HS-5 (cell line): ENCODE measurements at places on chromosomes 1 and 21.

- DNase-seq = no peak
Measured at GRCh38 chr1:198902655-198903054, 263.8 kb downstream of the PTPRC start.

- DNase-seq = no peak
Measured at GRCh38 chr1:15167386-15167785, 13.8 kb downstream of the TMEM51 start.

DNA sequence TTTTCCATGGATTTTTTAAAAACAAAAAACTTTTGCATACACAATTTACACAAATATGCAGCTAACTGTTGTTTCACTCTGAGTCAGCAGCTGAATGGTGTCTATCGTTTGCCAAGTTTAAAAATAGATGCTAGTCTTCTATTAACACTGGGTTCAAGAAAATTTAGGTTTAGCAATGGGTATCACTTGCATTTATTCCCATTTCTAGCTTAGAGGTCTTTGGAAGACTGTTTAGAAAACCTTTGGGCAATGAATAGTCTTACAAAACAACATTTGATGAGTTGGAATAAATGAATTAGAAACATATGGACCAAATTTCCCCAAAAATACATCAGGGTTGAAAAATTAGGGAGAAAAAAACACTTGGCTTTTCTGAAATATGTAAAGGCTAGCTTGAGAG lies 165.8 kb downstream of the LYPLAL1 start:
- DNase-seq = no peak

DNA sequence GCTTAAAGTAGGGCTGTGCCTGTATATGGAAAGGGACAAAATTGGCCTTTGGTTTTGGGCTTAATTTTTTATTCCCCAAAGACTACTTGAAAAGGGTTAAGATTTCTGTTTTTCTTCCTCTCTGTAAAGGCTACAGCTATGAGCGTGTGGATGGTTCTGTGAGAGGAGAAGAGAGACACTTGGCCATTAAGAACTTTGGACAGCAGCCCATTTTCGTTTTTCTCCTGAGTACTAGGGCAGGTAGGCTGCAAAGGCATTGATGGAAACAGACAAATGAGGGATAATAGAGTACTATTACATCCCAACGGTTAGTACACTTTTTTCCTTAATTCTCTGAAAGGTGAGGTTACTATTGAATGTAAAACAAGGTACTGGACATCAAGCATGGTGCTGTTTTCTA lies 29.6 kb downstream of the CHD1L start:
- DNase-seq = no peak

DNA sequence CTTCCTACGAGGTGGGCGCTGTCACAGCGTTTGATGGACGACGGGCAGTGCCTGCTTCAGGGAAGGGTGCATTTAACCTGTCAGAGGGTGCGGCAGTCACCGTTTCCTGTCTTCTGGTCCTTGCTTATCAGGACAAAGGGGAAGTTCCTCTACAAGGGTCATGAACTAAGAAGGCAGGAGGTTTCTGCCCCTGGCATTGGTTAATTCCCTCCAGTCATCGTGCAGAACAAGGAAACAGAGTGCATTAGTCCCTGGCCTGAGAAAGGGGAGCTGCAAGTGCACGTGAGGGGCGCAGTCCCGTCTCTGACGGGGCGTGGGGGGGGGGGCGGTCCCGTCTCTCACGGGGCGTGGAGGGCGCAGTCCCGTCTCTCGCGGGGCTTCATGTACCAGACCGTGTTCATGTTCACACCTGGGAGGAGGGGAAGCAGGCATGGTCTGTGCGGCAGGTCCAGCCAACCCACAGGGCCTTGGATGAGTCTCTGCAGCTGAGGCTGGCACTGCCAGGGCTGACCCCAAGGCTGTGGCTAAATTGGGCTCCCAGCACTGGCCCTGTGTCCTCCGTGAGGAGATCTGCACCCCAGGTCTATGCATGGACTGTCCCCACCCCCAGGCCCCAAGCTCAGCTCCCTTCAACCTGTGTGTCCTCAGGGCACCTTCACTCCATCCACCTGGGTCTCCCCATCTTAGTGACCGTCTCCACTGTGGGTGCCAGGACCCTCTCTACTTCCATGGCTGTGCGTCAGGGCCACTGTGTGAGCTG lies 89.2 kb upstream of the COL6A1 start:
- no peak for DNase-seq

DNA sequence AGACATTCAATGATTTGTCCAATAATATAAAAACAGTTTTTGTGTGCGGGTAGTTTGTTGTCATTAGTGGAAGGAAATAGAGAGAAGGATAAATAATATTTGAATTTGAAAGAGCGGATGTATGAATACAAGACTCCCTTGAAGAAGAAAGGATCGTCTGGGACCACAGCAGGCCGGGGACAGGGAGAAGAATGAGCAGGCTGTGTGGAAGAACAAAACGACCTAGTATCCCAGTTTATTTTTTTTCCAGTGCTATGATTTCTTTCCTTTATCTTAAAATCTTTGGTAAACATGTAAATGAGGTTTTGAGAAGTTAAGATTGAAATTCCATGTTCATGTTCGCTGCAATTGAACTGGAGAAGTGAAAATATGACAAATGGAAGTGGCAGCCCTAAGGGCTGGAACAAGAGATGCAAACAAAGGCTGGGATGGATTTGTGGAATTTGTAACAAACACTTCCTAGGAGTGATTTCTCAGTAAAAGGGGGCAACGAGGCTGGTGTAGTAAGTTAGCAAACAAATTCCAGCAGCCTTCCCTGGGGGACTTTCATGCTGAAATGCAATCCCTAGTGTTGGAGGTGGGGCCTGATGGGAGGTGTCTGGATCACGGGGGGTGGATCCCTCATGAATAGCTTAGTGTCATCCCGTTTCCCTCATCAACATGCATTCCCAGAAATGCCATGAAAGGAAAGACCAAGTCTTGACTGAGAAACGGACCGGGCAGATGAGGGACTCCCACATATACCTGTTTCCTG lies 10.2 kb upstream of the IFI16 start:
- DNase-seq = peak; percentile 73

- DNase-seq = no peak
Measured at GRCh38 chr1:245043611-245043940, 111.2 kb upstream of the KIF26B start.

DNA sequence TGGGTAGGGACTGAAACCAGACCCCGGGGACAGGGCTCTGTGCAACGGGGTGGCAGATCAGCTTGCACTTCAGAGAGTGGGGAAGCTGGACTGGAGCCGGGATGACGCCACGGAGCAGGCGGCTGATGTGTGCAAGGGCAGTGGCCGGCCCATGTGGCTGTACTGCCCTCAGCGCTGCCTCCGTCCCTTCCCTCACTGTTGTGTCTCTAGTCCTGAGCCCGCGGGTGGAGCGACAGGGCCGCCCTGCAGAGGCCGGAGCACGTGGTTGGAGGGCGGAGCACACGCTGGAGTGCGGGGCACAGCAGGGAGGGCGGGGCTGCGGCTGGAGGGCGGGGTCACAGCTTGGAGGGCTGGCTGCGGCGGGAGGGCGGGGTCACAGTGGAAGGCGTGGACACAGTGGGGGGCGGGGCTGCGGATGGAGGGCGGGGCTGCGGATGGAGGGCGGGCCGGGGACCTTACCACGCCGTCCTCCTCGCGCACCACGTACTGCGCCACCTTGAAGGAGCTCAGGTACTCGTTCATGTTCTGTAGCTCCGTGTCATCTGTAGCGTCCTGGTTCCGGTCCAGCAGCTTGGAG lies 52.4 kb downstream of the CHD5 start:
- DNase-seq = no peak

DNA sequence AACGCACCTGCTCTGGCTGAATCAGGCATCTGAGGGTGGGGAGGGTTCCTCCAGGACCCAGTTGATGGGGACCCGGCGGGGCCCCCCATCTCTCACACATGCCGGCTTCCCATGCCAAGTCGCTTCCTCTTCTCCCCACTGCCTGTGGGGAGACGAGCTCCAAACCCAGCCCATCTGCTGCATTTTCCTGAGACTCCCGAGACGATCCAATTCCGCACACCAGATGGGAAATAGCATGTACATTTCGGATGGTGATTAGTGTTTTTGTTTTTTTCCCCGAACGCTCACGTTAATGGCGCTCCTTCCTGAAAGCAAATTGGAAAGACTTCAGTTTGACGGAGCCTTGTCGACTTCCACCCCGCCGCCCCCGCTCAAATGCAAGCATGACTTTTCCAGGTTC lies 13.2 kb upstream of the GRIK3 start:
- no peak for DNase-seq

- DNase-seq = no peak
Measured at GRCh38 chr1:53257454-53258081, 19.2 kb upstream of the MAGOH start.

DNA sequence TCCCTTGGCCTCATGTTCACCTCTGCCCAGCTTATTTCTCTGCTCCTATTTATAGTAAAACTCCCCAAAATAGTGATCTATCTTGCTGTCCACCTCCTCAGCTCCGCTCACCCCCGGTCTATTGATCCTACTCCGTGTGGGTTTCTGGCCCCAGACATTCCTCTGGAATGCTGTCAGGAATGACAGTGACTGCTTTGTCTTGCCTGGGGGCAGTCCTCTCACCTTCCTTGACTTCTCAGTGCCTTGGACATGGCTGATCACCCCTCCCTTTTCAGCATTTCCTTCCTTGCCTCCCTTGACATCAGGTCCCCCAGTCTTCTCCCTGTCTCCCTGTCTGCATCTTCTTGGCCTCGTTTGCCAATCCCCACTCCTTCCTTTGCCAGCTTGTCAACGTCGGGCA lies 108.1 kb upstream of the BACE2 start:
- no peak for DNase-seq

GRCh38 chr1:20400341-20401177 lies 85.5 kb downstream of the CAMK2N1 start:
- DNase-seq = no peak

- DNase-seq = peak; percentile 70
Measured at GRCh38 chr1:170445096-170445495, 86.9 kb upstream of the GORAB start.

DNA sequence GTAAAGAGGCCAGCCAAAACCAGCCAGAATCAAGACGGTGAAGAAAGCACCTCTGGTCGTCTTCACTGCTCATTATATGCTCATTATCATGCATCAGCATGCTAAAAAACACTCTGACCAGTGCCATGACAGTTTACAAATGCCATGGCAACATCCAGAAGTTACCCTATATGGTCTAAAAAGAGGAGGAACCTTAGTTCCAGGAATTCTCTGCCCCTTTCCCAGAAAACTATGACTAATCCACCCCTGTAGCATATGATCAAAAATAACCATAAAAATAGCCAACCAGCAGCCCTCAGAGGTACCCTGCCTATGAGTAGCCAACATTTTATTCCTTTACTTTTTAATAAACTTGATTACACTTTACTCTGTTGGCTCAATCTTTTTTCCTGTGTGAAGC lies 34.2 kb upstream of the PBX1 start:
- no peak for DNase-seq

GRCh38 chr1:116954440-116954839 lies 44.7 kb downstream of the PTGFRN start:
- DNase-seq = no peak

DNA sequence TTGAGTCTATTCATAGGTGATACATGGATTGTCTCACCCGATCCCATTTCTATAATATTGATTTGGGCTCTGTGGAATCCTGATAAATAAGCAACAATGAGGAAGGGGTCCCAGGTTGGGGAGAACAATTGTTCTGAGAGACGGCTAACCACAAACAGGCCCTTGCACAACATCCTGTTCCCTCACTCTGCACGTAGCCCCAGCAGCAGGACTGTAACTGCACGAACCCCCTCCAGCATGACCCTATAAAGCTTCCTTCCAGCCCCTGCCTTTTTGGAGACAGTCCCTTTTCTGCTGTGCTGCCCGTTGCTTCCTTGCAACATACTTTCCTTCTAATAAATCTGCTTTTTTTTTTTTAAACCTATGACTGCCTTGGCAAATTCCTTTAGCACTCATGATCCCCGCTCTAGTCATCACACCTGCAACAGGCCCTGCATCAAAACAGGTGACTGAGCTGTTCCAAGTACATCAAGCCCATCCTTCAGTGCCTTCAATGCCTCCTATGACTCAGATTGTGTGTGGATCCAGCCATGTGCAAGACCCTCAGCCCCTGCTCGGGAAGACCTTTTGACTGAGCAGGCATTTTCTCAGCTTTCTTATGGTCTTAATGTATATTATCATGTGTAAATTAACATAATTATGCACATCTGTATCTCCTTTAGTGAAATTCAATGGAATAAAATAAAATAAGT lies 63.7 kb upstream of the B3GALNT2 start:
- DNase-seq = no peak

- no peak for DNase-seq
Measured at GRCh38 chr1:58065520-58065919, 481.0 kb downstream of the OMA1 start.

- no peak for DNase-seq
Measured at GRCh38 chr1:201732351-201732750, 96.6 kb upstream of the IPO9 start.

DNA sequence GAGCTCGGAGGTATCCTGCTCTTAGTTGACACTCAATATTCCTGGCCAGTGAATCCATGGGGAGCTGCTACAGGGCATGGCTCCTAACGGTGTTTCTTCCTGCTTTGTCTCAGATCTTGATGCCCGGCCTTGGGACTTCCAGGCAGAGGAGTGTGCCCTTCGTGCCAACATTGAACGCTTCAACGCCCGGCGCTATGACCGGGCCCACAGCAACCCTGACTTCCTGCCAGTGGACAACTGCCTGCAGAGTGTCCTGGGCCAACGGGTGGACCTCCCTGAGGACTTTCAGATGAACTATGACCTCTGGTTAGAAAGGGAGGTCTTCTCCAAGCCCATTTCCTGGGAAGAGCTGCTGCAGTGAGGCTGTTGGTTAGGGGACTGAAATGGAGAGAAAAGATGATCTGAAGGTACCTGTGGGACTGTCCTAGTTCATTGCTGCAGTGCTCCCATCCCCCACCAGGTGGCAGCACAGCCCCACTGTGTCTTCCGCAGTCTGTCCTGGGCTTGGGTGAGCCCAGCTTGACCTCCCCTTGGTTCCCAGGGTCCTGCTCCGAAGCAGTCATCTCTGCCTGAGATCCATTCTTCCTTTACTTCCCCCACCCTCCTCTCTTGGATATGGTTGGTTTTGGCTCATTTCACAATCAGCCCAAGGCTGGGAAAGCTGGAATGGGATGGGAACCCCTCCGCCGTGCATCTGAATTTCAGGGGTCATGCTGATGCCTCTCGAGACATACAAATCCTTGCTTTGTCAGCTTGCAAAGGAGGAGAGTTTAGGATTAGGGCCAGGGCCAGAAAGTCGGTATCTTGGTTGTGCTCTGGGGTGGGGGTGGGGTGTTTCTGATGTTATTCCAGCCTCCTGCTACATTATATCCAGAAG lies 16.7 kb downstream of the ALX3 start:
- no peak for DNase-seq

GRCh38 chr1:75053207-75053606 lies 81.0 kb upstream of the LHX8 start:
- DNase-seq = no peak

DNA sequence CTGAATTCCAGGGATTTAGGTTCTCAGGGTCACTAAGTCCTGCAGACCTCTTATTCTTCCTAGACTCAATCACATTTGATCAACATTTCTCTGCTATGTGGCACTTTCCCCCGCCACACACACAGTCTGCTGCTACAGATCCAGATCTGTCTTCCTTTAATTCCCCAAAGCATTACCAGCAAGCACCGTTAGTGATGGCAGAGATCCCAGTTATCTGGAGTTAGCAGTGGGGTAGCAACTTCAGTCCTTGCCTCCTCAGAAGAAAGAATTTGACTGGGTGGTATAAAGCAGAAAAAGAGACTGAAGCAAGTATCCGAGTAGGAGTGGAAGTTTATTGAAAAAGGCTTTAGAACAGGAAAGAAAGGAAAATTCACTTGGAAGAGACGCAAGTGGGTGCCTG lies 100.4 kb upstream of the ETV3 start:
- no peak for DNase-seq
